ENCODE measurements at places on chromosomes 7 and 10.

GRCh38 chr10:23694446-23694920, 255.6 kb downstream of the OTUD1 start:
- no peak for DNase-seq

DNA sequence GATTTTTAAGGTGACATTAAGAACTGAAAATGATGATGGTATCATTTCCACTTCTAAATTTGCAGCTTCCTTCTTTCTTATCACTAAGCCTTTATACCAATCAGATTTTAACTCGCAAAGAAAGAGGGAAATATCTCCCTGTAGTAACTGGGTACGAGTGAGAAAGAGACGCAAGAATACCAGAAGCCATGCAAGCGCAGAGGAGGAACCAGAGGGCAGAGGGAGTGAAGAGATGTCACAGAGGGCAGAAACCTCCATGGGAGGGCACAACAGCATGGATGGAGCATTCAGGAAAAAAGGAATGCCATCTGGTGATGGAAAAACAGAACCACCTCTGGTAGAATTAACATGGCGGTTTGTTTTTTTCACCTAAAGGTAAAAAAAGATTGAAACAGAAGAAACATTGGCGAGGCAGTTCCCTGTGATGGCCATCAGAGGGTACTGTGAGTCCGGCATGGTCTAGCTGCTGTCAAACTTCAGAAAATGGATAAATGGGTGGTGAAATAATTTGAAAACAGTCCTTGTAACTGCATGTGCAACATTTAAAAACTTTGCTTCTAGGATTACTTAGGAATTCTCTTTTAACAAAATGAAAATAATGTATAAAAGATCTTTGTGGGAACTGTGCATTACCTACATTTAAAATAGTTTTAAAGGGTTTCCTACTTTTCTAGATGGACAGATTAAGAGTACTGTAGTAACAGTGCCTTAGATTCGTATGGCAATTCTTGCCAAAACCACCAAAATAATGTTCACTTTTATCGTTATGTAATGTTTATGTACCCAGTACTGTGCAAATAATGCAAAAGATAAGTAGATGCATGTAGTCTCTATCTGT, 91.8 kb downstream of the ARHGAP12 start:
- peak; percentile 52 for DNase-seq

DNA sequence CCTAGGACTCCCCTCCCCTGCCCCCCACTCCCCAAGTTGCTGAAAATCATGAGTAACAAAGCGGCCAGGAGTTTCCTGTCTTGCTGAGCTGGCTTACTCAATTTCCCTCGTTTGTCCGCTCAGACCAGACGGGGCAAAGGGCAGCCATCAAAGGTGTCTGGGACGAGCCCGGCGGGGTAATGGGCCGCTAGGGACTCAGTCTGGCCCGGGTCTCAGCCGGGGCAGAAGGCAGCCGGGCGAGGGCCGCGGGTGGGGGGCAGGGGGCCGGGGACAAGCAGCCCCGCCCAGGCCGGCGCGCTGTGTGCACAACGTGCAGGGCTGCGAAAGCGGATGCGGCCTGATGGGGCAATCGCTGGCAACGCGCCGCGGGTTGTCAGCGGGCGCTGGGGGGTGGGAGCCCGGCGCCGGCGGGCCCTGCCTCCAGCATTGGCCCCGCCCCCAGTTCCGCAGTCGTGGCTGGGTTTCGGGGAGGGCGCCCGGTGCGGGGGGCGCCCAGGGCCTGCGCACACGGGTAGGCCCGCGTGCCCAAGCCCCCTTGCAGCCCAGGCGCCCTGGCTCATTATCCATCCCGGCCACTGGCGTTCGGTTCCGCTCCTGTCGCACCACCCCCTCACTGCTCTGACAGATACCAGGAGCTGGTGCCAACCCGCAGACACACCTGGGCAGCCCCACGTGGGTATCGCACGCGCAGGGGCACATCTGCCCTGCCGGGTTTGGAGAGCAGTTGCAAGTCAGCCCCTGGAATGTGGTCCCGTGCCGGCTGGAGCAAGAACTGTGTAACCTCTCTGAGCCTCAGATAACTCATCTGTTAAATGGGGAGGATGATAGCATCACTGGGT, 35.1 kb downstream of the DNAJB12 start:
- peak; percentile 97 for DNase-seq

DNA sequence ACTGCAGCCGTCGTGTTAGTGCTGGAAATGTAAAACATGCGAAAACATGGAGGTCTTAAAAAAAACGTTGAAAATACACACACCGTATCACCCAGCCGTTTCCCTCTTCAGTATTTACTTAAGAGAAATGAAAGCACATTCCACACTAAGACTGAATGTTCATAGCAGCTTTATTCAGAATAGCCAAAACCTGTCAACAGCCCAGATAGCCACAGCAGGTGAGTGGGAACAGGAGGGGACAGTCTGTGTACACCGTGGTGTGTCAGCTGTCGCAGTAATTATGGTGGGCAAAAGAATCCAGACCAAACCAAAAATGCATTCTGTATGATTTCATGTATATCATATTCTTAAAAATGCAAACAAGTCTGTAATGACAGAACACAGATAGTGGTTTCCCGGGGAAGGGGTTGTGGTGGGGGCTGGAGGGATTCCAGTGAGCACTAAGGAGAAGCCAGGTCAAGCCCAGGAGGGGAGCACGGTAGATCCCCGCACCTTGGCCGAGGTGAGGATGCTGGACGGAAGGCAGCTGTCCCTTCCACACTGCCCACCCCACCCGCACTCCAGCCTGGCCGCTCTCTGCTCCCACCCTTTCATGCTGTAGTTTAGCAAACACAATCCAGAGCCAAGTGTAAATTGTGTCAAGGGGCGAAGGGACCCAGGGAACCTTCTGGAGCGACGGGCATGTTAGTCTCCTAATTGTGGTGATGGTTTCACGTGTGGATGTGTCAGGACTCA, 123.6 kb downstream of the NKX6-2 start:
- DNase-seq, result no peak

DNA sequence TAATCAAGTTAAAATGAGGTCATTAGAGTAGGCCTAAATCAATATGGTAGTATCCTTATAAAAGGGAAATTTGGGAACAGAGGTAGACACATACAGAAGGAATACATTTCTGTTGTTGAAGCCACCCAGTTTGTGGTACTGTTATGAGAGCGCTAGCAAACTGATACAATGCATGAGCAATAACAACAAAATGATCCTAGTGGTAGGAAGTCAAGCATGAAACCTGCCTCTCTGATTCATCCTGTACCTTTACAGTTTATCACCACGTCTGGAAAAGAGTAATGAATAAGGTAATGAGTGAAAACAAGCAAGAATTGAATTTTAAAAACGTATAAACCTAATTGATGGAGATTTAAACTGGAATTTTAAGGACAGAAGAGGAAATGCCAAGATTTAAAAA, 217.2 kb downstream of the PCLO start:
- DNase-seq, result no peak

DNA sequence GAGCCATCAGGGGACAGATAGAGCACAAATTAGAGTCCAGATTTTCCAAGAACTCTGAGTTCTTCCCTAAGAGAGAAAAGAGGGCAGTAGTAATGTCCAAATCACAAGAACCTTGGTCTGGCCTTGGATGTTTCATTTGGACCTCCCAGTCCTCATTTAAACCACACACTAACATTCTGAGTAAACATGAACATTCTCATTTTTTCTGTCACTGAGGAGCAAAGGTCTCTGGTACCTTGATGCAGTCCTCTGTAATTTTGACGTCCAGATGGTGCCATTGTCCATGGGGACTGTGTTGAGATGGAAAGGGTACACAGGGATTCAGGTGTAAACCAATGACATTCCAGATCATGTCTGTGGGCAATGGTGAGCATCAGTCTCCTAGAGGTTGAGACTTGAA, 225.4 kb upstream of the PHYHIPL start:
- no peak for DNase-seq

Measured in hematopoietic multipotent progenitor cell treated with erythropoietin and hydrocortisone succinate and interleukin-3 and kit ligand, for 4 days (in vitro differentiated cells).